A549 (cell line): ENCODE measurements at places on chromosomes 7 and 10. TPM values are rescaled to one million over a fixed set of nuclear protein-coding genes. Genes with fewer than 3 reads are reported as not detected.

The TAS2R40 gene
- polyA plus RNA-seq = not detected in 3 replicates

The PNLIPRP3 gene
- polyA plus RNA-seq = not detected in 3 replicates

The OPN1SW gene
- not detected in 3 replicates for polyA plus RNA-seq

The IFRD1 gene
- polyA plus RNA-seq = 38.8 to 42.7 TPM (median 40.2 TPM) in 3 replicates

The FRAT2 gene
- 2.8 to 5.0 TPM (median 3.9 TPM) in 3 replicates for polyA plus RNA-seq

The TEX36 gene
- polyA plus RNA-seq = not detected in 3 replicates
